ENCODE measurements at places on chromosomes 2 and 18.

- DNase-seq: peak; percentile 13
Observed at GRCh38 chr2:120874888-120875275, 139.2 kb downstream of the GLI2 start.

DNA sequence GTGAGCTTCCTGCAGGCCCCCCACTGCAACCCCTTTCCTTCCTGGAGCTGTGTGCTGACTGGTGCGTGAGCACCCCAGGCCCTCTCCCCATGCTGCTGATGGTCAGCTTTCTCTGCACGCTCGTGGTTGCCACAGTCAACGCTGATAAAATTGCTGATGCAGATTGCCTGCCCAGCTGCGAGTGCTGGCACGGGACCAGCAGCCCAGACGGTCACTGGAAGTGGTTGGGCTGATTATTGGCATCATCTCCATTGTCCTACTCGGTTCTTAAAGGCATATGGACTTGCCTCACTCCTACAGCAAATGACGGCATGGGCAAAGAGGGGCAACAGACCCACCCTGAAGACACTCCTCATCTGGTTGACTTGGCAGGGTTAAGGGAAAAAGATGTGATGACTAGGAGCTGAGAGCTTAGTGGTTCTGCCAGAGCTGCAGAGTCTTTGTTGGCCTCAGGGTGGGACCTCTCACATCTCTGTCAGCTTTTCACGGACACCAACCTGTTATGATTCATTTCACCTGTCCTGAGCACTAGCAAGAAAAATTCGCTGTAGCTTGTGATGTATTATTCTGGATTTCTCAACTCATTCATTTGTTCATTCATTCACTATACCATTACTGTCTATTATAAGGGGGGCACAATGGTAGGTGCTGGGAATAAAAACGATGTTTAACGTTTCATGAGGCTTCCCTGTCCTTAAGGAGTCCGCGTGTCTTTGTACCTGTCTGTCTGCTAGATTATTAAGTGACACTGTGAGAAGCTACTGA lies 38.4 kb downstream of the PAX8 start:
- DNase-seq: peak; percentile 95

GRCh38 chr18:76459687-76460350 lies 35.2 kb downstream of the ZNF516 start:
- peak; percentile 36 for DNase-seq

DNA sequence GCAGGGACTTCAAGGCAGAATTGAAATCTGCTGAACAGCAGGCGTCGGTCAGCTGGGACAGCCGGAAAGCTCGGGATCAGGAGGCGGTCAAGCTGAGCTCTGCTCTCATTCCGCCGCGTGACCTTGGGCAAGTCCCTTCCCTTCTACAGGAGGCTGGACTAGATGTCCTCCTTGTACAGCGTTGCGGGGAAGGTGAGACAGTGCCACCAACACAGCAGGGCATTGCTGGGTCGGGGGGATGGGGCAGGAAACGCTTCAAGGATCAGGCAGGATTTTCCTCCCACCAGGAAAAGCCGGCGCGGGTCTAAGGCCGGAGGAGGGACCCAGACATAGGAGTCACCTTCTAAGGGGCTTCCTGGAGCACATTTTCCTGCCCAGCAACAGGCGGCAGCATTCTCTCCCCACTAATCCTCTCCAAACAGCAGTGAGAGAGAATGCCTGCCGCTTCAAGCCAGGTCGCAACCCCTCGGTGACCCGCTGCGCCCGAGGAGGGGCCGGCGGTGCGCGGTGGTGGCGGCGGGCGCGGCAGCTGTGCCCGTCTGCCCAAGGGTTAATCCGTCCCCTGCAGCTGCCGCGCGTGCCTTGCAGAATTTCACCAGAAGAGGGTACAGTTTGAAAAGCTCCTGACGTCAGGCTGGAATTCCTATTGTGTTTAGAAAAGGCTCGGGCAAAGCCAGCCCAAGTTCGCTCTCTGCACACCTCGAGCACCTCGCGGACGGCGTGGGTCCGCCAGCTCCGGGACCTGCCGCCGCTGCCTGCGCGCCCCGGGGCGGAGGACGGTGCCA lies at the start of gene KCNF1:
TSS of gene KCNF1 (plus strand) at position 644 of the 785 bp plus-strand sequence. CDS start 493 bp downstream, outside the sequence.
- peak; percentile 44 for DNase-seq

DNA sequence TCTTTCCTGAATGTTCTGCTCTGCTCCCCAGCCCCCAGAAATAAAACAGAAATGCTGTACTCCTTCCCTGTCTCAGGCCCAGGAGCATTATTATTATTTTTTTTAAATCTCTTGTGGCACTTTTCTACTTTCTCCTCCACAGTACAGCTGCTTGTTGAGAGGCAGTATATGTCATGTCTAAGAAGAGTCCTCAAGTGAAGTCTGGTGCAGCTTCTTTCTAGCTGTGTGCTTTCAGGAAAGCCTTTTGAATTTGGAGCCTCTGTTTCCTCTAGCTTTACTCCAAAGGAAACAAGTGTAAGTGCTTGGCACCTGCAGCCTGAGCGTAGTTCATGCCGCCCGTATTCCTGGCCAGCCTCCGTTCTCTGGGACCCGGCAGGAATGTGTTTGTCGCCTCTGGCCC lies 22.4 kb downstream of the AGAP1 start:
- no peak for DNase-seq

DNA sequence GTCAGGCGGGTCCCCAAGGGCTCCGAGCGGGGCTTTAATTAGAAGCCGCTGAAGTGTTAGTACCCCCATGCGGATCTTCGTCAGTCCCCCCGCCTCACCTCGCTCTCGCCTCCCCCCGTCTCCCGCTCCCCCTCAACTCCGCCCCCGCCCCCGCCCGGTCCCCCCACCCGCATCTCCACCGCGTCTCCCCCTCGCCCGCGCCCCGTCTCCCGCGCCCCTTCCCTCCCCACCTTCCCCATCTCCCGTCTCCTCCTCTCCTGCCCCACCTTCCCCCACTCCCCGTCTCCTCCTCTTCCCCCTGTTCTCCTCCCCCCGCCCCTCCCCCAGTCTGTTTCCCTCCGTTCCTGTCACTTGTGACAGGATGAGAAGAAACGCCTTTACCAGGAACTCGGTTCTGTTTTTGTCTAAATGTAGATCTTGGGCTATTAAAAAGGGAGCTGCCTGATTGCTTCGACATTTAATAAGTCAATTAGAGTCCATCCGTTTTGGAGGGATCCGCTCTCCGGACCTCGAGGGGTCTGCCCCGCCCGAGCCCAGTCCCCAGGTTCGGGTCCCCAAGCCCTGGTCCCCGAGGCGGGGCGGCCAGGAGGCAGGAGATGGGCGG lies 969 bp upstream of the ALKAL2 start:
- DNase-seq: no peak

DNA sequence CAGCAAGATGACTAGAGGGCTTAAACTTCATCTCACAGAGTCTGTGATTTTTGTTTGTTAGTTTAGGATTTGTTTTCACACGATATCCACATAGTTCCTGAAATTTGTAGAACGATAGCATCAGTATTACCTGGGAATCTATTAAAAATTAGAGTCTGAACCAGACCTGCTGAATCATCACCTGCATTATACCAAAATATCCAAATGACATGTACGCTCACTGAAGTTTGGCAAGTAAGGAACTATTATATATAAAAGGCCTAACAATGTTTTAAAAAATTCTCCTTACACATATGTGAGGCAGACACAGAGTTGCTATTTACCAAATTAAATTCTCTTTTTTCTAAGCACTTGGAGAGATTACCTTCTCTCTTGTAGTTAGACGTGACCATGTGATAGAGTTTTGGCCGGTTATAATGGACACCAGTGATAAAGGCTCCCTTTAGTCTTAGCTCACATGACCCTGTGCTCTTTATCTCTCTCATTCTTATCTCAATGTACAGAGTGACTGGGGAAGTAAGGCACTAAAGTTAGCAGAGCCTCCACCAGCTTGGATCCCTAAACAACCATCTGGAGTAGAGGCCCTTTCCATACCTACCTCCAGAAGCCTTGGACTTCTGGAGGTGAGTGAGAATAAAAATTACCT lies 363.1 kb downstream of the DSC3 start:
- no peak for DNase-seq

GRCh38 chr2:1752751-1753150 lies 8.4 kb upstream of the PXDN start:
- no peak for DNase-seq

DNA sequence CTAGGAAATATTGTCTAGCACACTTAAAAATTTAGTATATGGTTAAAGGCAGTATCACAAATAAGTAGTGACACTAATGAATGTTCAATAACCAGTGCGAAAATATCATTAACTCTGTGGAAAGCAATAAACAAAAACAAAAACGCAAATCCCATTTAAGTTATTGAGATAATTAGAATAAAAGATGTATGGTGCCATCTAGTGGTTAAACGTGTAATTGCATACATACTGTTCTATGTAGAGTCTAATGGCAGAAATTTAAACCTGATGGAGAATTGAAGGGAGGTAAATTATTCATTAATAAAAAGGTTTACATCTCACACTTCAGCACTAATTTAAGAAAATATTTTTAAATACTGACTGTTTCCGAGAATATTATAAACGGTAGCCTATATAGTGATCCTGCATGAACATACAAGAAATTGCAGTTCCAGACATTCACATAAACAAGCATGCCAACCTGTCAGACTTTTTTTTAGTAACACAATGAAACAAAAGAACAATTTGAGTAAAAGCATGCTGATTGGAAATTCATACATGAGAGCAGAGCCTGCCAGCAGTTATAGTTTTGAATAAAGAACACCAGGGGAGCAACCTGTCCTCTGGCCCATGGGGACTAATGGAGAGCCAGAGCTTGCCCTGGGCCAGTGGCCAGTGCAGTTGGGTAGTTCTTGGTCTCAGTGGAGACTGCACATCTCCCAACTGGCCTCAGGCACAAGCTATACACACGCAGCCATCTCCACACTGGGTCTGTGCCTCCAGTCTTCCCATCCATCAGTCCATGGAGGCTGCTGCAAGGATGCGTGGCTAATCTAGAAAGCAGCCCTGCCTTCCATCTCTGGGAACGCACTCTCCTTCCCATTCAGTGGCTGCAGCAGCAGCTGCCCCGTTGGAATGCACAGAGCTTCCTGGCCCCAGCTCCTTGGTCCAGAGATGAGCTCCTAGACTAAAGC lies 28.0 kb downstream of the GCG start:
- DNase-seq: no peak

GRCh38 chr2:235570256-235570655 lies 76.4 kb downstream of the AGAP1 start:
- no peak for DNase-seq

DNA sequence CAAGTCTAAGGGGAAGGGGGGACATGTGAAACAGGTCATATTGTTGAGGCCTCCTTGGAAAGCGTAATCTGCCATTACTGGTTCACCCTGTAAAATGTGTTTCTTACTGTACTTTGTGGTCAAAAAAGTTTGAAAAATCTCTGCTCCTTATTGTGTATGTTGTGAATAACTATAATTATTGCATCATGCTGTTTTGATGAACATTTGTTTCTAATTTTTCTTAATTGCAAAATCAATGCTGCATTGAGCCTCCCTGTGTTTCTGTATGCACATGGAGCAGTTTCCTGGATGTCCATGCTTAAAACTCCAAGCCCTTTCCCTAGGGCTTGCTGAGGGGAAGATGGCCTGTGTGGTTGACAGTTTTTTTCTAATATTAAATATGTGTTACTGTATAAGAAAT lies 158.6 kb downstream of the RNF144A start:
- no peak for DNase-seq

DNA sequence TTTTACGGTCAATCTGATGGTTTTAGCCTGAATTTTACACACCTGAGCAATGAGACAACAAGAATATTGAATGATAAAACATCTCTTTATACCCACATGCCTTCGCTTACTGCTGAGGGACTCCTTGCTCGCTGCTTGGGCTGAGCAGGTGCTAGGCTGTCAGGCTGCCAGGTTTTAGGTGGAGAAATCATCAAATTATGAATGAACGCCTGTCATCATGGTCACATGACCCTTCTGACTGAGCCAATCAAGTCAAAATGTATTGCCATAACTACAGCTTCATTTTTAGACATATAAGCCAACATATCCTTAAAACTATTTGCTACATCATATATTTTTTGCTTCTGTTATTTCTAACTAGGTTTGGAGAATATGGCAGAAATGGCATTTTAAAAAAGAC lies 274.0 kb downstream of the LNPK start:
- no peak for DNase-seq

DNA sequence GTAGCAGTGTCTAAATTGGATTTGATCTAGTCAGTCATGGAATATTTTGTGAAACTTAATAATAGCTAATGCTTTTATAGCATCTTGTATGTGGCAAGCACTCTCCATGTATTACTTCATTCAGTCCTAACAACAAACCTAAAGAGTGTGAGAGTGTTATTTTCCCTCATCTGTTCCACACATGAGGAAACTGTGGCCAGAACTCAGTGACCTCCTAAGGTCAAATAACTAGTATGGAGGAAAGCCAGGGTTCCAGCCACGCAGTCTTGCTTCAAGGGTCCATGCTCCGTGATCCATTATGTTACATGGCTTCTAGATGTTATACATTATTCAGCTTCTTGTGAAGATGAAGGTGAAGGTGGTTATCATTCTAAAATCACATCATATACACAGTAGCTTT lies 45.5 kb downstream of the TWSG1 start:
- DNase-seq: no peak

GRCh38 chr2:222319586-222320435 lies 21.0 kb upstream of the PAX3 start:
- peak; percentile 67 for DNase-seq

DNA sequence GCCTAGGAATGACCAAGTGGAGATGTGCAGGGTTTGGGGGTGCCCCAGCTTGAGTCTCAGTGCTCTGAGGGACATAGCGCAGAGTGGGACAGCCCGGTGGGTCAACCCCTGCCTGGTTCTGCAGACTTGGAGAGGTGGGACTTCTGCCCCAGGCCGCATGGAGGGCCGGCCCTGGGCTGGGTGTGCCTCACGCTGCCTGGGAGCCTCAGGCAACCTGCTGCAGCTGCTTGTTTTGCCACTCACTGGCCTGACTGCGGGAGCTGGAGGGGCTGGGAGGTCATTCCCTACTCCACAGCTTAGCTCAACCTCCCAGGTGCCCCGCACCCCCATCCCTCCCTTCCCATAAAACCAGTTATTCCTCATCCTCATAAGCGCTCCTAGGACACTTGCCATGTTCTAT lies 33.1 kb downstream of the ODC1 start:
- DNase-seq: no peak

- no peak for DNase-seq
Observed at GRCh38 chr2:182954789-182955188, 83.5 kb downstream of the NCKAP1 start.

DNA sequence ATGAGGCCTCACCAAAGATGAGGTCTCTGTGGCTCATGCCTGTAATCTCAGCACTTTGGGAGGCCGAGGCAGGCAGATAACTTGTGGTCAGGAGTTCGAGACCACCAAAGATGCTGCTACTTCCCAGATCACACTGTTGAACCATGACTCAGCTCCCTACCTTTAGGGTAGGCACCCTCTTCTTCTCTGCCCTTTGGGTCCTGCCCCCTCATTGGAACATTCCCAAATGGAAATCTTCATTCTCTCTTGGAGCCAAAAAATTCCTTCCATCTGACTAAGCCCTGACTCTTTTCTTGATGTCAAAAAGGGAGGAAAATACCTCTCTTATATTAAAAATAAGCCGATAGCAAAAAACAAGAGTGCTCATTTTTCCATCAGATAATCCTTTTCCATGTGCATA lies 183.5 kb downstream of the PAX3 start:
- no peak for DNase-seq

GRCh38 chr2:210630873-210631560 lies 74.6 kb downstream of the CPS1 start:
- no peak for DNase-seq

GRCh38 chr18:44096016-44096415 lies 584.7 kb upstream of the SETBP1 start:
- no peak for DNase-seq

Measured in left ventricle myocardium superior (tissue), 1 donor.